ENCODE measurements at places on chromosomes 4 and X.

- DNase-seq, result no peak
Observed at GRCh38 chr4:36004204-36004851, 240.0 kb downstream of the ARAP2 start.

DNA sequence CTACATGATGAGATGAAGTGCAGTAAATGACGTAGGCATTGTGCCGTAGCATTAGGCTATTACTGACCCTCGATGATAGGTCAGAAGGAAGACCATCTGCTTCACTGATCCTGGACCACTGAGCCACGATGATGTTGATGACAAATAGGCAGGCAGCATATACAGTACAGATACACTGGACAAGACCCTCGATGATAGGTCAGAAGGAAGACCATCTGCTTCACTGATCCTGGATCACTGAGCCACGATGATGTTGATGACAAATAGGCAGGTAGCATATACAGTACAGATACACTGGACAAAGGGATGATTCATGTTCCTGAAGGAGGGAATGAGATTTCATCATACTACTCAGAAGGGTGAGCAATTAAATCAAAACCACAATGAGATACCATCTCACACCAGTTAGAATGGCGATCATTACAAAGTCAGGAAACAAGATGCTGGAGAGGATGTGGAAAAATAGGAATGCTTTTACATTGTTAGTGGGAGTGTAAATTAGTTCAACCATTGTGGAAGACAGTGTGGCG, 50.9 kb downstream of the BEND4 start:
- DNase-seq, result no peak

DNA sequence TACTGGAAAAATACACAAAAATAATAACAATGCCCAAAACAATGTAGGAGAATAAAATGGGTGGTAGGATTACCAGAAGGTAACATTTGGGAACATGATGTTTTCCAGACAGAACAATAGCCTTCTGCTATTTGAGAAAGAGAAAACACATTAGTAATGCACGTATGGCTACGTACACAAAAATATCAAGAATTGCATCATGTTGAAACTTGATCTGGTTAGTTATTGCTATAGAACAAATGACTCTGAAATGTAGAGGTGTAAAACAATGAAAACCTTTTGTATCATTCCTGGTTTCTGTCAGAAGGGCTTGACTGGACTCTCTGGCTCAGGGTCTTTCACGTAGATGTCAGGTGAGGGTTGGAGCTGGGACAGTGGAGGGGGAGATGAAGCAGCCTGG, 1040.0 kb downstream of the FAT4 start:
- DNase-seq, result no peak

GRCh38 chr4:184938871-184939270, 79.4 kb upstream of the HELT start:
- DNase-seq, result no peak

DNA sequence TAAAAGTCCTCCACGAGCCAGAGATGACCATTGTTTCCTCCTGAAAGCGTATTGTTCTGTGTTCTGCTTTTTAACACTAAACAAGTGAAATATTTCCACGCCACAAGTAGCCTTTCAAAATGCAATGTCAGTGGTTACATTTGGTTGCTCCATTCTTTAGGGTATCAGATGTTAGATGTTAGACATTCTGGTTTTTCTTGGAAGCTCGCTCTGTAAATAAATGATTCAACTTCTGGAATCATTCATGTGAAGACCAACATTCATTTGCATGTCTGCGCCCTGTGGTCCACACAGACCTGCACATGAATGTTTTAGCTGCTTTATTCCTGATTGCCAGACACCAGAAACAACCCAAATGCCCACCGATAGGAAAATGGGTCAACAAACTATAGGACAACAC, 38.0 kb upstream of the HELT start:
- no peak for DNase-seq

DNA sequence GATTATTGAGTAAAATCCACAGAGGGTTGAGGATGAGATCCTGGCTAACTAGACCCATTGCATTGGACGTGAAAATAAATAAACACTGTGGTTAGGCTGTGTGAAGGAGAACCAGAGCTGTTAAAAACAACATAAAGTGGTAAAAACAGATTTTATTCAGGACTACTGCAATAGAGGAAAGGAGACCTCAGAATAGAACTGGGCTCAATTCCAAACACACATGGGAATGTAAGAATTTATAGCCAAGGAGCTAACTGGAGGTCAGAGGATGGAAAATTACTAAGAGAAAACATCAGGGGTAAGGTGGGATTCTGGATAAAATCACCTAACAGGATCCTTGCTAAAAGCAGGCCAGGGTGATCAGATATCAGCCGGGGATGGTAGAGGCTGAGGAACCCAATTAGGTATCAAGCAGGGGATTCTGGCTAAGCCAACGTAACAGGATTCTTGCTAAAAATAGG, 112.4 kb downstream of the RNF150 start:
- DNase-seq, result no peak

DNA sequence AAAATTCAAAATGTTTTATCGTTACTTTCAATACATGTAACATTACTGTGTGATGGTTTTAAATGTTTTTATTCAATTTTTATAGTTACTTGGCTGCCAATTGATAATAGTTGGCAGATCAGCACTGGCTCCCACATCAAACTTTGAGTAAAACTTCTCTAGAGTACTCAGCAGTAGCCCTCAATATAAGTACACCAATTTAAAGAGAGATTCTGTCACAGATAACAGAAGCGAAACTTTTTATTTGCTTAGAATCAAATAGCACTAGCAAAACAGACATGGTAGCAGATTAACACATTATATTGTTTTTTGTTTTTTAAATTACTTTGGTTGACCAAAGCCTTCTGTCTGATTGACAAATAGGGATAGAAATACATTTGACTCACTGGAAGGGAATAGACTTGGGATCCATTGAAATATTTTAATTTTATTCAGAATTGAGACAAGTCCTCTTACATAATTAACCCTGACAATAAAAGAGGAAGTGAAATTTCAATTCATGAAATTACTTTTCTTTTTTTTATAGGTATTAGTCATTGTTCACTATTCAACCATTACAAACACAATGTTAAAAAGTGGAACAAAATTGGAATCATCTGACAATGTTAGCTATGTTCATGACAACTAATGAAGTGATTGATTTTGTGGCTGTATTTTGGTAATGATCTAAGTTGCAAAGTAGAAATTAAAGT, 554.9 kb downstream of the KLHL4 start:
- no peak for DNase-seq

DNA sequence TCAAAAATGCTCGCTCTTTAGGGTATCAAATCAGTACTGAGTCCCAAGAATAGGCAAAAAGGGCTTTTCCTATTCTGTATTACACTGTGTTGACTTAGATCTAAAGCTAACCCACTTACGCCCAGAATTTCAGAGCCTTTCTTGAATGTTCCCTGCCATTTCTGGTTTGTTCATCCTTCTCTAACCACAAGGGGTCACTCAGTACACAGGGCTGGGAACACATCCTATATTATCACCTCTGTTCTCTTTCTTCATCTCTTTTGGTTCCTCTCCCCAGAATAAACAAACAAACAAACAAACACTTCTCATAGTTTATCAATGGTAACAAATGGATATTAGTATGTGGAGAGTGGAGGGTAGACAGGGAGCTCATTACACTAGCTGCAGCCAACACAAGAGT, 25.5 kb upstream of the MORC4 start:
- peak; percentile 6 for DNase-seq

DNA sequence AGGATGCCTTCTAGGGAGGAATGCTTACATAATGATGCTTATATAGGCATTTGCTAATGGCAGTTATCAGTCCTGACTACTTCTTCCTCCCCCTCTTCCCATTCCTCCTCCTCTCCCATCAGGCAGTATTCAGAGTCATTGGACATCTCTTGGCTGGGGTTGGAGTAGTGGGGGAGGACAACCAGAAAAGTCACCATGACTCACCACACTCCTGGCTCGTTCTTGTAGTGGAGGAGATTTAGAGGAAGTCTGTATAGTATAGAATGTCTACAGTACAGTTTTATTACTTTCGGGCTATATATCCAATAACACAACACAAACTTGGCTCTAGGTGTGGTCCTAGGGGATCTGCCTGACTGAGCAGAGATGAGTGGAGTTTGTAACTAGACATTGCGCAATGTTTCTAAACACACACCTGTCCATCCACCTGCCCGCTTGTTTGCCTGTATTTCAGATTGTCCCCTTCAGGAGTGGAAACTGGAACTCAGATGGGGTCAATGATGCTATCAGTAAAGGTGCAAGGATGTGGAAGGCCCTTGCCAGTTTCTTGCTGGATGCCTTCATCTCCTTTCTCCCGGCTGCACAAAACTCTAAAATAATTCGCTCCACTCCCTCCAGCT, 27.9 kb upstream of the KIAA1210 start:
- DNase-seq, result no peak

DNA sequence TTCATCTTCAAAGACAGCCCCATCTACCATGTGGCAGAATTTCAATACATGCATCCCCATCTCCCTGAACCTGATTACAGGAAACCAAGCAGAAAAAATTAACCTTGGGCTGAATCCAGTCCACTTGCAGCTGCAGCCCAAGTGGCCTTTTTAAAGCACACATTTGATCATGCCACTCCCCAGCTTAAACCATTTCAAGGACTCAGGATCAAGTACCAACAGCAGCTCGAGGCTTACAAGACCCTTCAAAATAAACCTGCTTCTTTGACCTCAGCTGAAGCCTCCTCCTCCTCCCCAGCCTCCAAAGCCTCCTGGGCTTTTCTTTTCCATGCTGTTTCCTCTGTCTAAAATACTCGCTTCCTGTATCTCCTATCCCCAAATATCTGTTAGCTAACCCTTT, 50.7 kb upstream of the KIT start:
- no peak for DNase-seq

DNA sequence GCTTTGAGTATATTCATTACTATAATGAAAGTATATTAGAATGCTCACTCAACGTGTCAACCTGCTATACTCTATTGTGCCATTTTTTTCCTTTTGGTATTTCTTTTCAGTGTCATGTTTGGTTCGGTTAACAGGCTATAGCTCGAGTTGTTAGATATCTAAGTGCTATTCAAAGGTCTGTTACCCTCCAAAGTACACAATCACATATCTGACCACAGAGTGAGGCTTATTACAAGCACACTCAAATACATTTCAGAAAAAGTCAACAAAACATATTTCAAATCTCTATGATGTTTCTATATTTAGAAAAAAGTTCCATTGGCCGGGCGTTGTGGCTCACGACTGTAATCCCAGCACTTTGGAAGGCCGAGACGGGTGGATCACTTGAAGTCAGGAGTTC, 32.8 kb downstream of the WNK3 start:
- no peak for DNase-seq

GRCh38 chr4:139492429-139492828, 38.5 kb downstream of the RAB33B start:
- DNase-seq, result no peak

GRCh38 chrX:136473663-136474062, 14.1 kb upstream of the BRS3 start:
- DNase-seq, result no peak

- no peak for DNase-seq
Observed at GRCh38 chr4:17030543-17030942, 132.1 kb upstream of the LDB2 start.

DNA sequence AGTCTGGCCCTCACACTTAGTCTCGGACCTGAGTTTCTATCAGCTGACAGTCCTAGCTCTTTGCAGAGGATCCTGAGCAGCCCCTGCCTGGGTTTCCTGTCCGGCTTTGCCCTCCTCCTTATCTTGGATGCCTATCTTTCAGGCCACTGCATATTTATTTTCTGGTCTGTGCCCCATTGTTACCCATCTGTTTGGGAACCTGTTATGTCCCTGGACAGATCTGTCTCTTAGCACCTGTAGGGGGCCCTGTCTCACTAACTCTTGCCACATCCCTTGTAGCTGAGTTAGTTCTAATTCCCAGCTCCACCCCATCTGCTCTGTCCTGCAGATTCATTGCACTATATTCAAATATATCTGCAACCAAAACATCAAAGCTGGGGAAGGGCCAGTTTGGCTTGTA, 514.9 kb upstream of the LCORL start:
- no peak for DNase-seq

GRCh38 chrX:10404436-10404835, 215.9 kb downstream of the MID1 start:
- no peak for DNase-seq

DNA sequence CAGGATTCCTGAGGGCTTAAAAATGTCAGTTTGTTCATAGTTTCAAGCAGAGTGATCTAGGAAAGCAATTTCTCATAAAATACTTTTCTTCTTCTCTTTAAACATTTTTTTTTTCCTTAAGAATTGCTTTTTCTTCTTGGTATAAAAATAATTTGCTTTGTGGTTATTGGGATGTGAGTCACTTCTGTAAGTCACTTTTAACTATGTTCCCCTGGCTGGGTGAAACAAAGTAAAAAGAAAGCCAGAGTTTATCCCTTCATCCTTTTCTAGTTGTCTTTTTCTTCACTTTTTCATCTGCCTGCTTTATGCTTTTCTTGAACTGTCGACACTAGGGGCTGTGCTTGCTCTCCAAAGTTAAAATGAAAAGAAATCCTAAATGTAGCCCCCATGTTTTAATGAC, 33.5 kb downstream of the ARSJ start:
- no peak for DNase-seq

- no peak for DNase-seq
Observed at GRCh38 chr4:155761916-155762315, 3.1 kb downstream of the GUCY1B1 start.

GRCh38 chr4:153142700-153143438, 61.4 kb upstream of the TRIM2 start:
- peak; percentile 62 for DNase-seq

- DNase-seq, result no peak
Observed at GRCh38 chr4:140753329-140753728, 2.9 kb downstream of the TBC1D9 start.

DNA sequence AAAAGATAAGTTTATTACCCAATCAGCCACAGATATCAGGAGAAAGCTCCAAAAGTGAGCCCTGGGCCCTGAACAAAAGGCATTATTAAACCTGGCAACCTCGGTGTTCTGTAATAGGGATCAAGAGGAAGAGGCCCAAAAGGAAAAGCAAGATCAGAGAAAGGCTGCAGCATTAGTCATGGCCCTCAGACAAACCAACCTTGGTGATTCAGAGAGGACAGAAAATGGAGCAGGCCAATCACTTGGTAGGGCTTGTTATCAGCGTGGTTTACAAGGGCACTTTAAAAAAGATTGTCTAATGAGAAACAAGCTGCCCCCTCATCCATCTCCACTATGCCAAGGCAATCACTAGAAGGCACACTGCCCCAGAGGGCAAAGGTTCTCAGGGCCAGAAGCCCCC, 75.7 kb downstream of the AGTR2 start:
- no peak for DNase-seq

DNA sequence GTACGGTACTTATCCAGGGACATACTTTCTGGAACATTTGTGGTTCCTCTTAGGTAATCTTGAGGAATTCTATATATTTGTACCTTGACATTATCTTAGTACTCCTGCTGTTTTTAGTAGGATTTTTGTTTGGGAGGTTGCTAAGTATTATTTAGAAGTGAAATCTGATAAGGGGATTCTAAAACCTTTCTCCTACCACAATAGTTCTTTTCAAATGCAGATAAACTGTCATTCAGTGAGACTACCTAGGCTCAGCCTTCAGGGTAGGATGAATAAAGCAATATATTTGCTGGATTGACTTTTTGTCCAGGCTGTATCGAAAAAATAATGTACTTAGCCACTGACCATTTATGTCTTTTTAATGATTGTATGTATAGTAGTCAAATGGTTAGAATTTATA, 25.4 kb downstream of the DIAPH2 start:
- no peak for DNase-seq

All from GM20000 (cell line).